ENCODE measurements at places on chromosomes 3 and 15.

DNA sequence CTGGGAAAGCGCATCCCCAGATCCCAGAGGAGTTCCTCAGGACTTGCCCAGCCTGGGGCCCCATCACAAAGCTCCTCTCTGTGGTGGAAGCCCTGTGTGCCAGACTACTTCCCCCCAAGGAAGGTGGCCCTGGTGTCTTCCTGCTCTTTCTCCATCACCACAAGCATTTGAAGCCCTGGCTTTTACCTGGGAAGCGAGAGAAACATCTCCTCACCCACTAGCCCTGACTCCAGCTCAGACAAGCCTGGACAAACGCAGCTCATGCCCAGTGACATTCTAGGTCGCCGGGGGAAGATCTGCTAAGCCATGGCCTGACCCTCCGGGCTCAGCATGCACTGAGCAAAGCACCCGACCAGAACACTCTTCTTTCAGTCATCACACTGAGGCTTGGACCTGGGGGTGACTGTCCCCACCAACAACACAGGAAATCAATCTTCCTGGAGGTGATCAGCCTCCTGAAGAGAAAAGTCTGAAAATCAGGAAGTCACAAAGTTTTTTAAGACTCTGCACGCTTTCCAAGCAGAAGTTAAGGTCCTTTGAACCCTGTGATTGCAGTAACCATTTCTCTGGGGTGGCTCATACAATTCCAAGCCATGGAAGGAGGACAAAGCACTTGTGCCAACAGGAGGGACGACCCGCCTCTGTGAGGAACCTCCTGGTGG, 40.8 kb downstream of the KLHL25 start:
- no peak for DNase-seq

- DNase-seq, result no peak
Observed at GRCh38 chr3:29169451-29169850, 111.4 kb upstream of the RBMS3 start.

DNA sequence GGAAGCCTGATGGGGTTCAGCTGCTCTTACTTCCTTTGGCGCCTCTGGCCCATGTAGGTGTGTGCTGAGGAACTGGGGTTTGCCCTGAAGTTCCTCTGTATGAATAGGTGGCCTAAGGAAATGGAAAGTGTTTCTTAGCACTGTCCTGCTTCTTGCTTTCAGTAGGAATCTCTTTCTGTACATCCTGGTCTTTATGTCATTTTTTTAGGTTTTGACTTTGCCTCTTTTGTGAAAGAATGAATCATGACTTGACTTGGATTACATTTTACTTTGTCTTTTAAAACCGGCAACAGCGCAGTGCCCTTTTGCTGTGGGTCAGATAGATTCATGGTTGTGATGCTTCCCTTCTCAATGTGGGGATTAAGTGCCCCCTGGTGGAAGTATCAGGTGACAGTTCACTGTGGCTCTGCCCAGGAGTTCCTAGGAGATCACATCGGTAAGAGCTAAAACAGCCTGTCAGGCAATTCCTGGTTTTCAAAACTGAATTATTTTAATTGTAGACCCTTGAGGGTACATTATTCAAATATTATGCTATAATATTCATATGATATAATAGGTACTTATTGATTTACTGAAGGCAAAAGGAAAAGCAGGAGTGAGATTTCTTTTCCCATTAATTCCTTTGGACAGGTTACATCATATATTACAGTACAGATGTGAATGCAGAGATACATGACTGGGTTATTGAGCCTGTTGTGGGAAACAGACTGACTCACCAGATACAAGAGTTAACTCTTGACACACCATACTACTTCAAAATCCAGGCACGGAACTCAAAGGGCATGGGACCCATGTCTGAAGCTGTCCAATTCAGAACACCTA, 95.4 kb downstream of the HCN4 start:
- DNase-seq, result peak; percentile 9

- DNase-seq, result no peak
Observed at GRCh38 chr15:85302271-85302670, 78.1 kb upstream of the AKAP13 start.

DNA sequence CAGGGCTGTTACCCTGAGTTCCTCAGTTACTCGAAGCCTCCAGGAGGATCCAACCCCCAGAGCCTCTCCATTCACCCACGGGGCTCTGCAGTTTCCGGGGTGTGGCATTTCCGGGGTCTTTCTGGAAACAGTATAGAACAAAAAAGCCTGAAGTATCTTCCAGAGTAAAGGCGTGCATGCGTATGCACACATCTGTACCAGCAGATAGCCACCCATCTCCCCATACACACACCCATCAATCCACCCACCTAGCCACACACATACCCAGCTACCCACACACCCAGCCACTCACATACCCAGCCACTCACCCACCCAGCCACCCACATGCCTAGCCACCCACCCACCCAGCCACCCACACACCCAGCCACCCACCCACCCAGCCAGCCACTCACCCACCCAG, 2.9 kb upstream of the DNAJB8 start:
- DNase-seq, result no peak

DNA sequence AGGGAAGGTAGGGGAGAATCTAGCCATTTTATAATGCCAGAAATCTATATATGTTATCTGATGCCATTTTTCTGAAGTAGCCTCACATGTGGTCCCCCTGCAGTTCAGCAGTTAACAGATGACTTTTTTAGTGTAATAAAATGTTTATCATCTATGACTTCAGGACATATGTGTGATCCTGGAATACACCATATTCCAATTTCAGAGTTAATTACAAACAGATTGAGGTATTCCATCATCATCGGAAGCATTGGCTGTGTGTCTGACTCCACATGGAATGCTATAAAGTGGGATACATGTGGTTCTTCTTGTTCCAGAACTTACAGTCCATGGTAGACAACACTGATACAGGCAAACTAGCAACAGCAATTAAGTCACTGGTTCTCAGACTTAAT, 45.9 kb upstream of the LIMD1 start:
- DNase-seq, result no peak

DNA sequence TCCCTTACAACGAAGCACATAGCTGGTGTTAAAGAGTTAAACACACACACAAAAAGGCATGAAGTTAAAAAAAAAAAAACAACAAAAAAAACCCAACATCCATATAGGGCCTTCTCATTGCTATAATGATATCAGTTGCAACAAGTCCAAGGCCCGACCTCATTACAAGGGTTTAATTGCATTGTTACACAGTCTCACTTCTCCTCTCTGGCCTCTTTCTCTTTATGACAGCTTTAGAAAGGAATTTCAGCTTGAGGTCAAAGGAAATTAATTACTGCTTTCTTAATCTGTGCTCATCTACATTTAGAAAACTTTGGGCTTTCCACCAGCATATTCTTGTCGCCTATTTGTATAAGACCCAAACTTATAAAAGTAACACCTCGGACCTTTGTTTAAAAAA, 342.1 kb downstream of the NR2F2 start:
- no peak for DNase-seq

DNA sequence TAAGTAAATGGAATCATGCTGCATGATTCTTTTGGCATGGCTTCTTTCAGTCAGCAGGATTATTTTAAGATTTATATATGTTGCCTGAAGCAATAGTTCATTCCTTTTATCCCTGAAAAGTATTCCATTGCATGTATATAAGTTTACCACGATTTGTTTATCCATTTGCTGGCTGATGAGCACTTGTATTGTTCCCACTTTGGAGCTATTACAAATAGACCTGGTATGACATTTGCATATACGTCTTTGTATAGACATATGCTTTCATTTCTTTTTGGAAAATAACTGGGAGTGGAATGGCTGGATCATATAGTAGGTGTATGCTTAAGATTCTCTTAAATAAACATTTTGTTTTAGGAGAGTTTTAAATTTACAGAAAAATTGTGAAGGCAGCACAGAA, 79.3 kb upstream of the CBLB start:
- DNase-seq, result no peak

- DNase-seq, result no peak
Observed at GRCh38 chr15:97215629-97216028, 744.9 kb upstream of the ARRDC4 start.

GRCh38 chr3:175326041-175326440, 466.9 kb downstream of the NAALADL2 start:
- no peak for DNase-seq

- DNase-seq, result no peak
Observed at GRCh38 chr3:66638717-66639116, 137.9 kb upstream of the LRIG1 start.

DNA sequence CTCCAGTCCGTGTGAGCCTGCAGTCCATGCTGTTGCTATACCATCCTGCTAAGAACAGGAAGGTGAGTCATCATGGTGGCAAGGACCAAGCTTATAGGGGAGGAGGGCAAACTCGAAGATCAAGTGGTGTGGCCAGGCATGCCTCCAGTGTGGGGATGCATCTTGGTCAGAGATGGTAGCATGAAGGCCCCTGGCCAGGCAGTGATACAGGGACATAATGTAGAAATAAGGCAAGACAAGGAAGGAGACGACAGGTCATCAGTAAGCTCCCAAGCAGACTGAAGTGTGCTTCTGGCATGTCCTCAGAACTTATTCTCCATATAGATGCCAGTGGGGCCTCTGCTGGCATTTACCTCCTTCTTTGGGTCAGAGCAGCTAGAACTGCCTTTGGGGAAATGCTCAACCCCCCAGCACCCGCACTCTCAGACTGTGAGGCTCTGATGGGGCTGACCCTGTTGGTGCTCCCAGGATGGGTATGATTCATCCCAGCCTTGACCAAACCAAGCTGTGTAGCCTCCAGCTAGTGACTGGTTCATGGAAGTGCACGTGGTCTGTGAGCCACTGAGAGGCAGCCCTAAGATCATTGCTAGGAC, 52.5 kb upstream of the ATP2B2 start:
- DNase-seq, result no peak

GRCh38 chr15:57692709-57693108, 13.8 kb upstream of the POLR2M start:
- DNase-seq, result no peak

GRCh38 chr3:140378571-140379340, 299.1 kb upstream of the TRIM42 start:
- DNase-seq, result no peak

GRCh38 chr3:120258009-120258408, 27.0 kb downstream of the GPR156 start:
- no peak for DNase-seq

- no peak for DNase-seq
Observed at GRCh38 chr3:45760878-45761711, 35.2 kb downstream of the SLC6A20 start.

- DNase-seq, result no peak
Observed at GRCh38 chr3:178059836-178060235, 476.4 kb upstream of the KCNMB2 start.

GRCh38 chr15:40501487-40501886, 30.7 kb downstream of the CHST14 start:
- no peak for DNase-seq

DNA sequence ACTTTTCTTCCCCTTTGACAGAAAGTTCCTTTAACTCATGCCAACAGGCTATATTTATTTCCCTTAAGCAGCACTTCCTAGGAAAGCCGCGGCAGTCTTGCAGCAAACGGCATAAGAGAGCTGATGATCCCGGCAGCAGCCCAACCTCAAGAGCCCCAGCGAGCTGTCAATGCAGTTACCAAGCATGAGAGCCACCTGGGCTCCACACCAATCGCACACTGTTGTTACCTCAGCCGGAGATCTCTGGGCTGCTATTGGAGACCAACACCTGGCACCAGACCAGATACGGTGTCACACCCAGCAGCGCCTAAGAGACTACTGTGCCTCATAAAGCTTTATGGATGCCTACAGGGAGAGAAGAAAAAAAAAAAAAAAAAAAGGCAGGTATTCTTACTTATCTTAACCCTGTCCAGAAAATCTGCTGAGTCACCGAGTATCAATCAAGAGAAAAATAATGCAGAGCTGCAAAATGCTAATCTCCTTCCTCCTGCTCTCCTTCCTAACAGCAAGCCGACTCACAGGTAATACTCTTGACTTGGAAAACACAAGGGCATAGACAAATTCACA, 11.7 kb downstream of the ABCC5 start:
- no peak for DNase-seq

- no peak for DNase-seq
Observed at GRCh38 chr15:60764408-60764963, 285.5 kb upstream of the ICE2 start.

GRCh38 chr3:186320862-186321568, 41.0 kb downstream of the DGKG start:
- no peak for DNase-seq

DNA sequence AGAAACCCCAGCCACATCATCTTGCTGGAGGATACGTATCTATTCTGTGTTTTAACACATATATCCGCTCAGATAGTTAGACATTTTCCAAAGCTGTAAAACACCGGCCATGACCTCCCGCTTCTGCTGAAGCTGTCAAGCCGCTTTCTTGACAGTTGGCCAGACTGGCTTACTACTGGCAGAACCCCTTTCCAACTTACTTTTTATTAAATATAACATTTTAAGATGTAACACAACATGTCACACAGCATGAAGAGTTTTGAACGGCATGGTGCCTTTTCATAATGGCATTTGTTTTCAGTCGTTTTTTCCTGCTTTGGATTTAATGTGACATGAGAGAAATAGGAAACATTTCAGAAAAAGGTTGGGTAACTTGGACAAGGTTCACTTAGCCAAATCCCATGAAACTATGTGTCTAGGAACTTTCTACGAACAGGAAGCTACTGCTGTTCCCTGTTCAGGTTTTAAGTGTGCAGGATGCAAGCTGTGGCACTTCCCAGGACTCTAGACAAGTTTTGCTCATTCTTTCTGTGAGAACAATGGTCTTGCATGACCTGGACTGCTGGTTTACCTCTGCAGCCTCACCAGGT, 281.4 kb downstream of the THSD4 start:
- no peak for DNase-seq

- DNase-seq, result no peak
Observed at GRCh38 chr15:52368402-52368801, 72.8 kb upstream of the MYO5C start.

DNA sequence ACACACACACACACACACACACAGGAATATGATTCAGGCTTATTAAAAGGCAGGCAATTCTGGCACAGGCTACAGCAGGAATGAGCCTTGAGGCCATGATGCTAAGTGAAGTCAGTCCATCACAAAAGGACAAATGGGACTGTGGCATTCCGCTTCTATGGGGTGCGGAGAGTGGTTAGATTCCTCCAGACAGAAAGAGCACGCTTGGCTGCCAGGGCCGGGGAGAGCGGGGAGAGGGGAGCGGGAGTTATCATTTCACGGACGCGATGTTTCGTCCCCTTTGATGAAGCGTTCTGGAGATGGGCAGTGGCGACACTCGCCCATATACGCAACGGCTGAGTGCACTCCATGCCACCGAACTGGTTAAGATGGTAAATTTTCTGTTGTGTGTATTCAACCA, 58.5 kb upstream of the FAM174B start:
- DNase-seq, result peak; percentile 52

DNA sequence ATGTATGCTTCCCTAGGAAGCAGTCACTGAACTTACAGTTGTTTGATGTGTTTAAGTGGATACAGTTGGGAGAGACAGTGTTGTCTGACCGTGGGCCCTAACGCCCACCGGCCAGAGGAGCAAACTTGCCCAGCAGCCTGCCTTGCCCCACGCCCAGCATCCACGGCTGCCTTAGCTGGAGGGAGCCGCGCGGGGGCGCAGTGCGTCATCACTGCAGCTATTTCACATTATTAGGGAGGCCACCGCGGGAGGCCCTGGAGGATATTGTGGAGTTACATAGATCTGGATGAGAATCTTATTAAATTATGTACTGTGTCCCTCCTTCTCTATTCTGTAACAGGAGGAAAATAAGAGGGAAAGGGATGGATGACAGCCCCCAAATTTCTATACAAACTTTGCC, 267.2 kb downstream of the GABRG3 start:
- DNase-seq, result no peak
